HAP-1 (cell line): ENCODE measurements at places on chromosomes 4 and X.

DNA sequence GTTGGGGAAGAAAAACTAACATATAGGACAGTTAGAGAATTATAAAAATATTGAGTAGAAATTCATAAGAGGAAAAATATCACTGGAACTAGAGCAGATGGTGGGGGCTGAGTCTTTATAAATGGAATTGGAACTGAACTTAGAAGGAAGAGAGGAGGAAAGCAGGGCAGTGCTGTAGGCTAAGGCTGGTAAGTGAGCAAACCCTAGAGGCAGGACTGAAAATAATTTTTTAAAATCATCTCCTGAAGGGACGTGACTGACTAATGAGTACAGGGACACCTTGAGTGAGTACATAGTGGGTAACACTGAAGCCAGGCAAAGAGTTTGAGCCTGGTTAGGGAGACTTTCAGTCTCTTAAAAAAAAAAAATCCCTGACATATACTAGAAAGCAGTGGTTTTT lies 63.3 kb downstream of the GALNT7 start:
- DNase-seq, result no peak

- DNase-seq, result no peak
These were observed 93.5 kb upstream of the AFAP1 start for GRCh38 chr4:8033067-8033755.

DNA sequence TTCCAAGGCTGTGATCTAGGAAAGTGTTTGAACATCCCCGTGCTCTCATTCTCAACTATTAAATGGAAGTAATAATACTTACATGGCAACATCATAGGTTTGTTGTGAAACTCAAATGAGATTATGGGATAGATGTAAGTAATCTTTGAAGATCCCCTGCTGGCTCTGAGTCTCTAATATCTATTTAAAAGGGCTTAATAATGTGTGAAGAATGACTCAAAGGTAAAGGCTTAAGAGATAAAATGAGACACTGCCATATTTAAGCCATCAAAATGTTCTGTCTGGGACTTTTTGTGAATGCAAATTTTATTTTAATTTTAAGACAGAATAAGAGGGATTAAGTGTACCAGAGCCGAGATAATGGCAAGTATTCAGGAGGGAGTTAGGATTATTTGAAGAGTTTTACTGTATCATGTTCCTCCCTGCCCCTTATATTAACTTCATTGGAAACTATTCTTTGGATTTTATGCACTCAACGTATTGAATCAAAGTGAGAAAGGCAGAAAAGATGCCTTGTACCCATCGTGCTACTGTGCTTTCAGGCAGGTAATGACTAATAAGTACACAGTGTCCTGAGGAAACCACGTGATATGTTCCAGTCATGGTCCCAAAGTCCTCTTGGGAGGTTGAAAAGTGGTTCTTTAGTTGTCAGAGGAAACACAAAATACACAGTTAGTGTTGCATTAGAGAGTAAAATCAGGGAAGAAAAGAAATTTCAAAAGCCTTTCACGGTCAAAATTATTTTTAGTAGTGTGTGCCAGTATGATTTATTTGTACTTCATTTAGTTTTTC lies 192.4 kb downstream of the RBM46 start:
- no peak for DNase-seq

- DNase-seq, result no peak
These were observed 167.5 kb upstream of the DGKK start for GRCh38 chrX:50638123-50638522.

DNA sequence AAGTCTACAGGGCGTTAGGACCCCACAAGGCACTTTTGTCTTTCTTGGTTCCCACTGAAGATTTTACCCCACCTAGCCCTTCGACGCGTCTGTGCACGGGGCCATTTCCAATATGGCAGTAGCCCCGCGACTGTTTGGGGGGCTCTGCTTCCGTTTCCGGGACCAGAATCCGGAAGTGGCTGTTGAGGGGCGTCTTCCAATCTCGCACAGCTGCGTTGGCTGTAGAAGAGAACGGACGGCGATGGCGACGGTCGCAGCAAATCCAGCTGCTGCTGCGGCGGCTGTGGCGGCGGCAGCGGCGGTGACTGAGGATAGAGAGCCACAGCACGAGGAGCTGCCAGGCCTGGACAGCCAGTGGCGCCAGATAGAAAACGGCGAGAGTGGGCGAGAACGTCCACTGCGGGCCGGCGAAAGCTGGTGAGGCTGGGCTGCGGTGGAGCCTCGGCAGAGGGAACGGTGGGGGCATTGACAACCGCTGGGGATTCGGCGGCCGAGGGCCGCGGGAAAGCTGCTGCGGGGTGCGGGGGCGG lies at the start of gene USP11:
Gene USP11, plus strand, starts transcription at position 207 of the 530 bp plus-strand sequence. Its CDS starts 35 bp downstream, at position 242.
- DNase-seq, result peak; percentile 61

DNA sequence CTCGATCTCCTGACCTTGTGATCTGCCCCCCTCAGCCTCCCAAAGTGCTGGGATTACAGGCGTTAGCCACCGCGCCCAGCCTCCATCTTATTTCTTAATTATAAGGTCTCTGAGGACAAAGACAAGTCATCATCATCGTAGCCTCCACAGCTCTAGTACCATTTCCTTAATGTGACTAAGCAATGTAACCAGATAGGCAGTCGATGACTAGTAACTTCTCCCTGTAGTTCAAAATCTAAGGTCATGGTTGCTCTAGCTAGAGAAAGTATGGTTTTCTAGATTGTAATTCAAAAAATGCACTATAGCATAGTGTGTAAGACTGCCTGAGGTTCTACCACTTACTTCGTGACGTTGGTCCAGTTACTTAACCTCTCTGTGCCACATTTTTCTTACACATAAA lies 6.9 kb downstream of the SLC39A8 start:
- DNase-seq, result no peak

- DNase-seq, result peak; percentile 69
These were observed 153.6 kb upstream of the INTU start for GRCh38 chr4:127479031-127479622.

DNA sequence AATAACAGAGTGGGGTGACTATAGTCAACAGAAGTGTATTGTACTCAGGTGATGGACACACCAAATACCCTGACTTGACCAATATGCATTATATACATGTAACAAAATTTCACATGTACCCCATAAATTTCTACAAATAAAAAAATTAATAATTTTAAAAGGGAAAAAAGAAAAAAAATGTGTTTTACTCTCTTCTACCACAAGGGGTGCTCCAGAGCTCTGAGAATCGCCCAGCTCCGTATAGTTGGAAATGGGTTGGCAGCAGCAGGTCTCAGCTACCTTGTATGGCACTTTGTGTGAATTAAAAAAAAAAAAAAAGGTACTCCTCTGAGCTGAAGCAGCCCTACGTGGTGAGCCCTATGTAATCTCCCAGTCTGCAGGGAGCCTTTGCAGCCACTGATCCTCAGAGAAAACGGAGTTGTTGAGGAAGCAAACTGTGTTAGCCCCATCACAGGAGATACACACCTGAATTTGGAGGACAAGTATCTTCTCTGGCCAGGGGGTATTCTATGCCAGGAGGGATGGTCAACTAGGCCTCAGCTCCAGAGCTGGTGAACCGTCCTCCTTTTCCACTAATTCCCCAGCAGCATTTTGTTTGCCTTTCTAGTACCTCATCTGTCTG lies 17.2 kb upstream of the POLA1 start:
- peak; percentile 53 for DNase-seq

GRCh38 chr4:40956721-40957255 lies 207.0 kb downstream of the NSUN7 start:
- DNase-seq, result no peak
